Daoy (cell line): ENCODE measurements at places on chromosomes 2 and 18.

- peak; percentile 21 for DNase-seq
These were observed 41.9 kb upstream of the SCN9A start for GRCh38 chr2:166417669-166418068.

DNA sequence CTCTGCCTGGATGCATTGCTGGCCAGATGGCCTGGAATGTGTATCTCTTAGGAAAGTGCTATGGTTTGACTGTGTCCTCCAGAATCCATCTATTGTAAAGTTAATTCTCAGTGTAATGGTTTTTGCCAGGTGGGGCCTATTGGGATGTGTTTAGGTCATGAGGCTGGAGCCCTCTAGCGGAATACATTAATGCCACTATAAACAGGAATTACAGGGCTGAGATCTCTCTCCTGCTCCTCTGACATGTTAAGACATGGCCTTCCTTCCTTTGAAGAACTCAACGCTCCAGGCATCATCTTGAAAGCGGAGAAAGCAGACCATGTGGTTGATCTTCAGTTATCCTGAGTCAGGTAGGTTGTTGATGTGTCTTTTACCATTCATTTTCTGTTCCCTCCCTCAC, 276.4 kb downstream of the RPIA start:
- DNase-seq: peak; percentile 8

GRCh38 chr18:8601277-8602032, 7.8 kb upstream of the RAB12 start:
- no peak for DNase-seq

GRCh38 chr2:53353135-53354114, 414.2 kb upstream of the CHAC2 start:
- DNase-seq: peak; percentile 42

DNA sequence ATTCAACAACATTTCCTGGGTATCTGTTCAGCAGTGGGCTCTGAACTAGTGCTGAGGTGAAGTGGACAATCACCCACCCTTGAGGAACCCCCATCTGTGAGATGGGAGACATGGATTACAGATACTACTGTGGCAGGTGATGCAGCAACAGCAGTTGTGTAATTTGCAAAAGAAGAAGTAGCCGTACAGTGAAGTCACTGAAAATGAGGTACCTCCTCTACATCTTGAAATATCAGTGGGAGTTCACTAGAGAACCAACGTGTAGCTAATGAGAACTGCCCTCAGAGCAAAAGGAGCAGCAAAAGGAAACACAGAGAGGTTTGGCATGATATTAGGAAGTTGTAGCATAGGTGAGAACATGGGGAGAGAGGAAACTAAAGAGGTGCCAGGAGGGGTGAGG, 41.3 kb downstream of the VSNL1 start:
- DNase-seq: no peak

GRCh38 chr18:75857558-75857957, 430.1 kb upstream of the SMIM21 start:
- no peak for DNase-seq

DNA sequence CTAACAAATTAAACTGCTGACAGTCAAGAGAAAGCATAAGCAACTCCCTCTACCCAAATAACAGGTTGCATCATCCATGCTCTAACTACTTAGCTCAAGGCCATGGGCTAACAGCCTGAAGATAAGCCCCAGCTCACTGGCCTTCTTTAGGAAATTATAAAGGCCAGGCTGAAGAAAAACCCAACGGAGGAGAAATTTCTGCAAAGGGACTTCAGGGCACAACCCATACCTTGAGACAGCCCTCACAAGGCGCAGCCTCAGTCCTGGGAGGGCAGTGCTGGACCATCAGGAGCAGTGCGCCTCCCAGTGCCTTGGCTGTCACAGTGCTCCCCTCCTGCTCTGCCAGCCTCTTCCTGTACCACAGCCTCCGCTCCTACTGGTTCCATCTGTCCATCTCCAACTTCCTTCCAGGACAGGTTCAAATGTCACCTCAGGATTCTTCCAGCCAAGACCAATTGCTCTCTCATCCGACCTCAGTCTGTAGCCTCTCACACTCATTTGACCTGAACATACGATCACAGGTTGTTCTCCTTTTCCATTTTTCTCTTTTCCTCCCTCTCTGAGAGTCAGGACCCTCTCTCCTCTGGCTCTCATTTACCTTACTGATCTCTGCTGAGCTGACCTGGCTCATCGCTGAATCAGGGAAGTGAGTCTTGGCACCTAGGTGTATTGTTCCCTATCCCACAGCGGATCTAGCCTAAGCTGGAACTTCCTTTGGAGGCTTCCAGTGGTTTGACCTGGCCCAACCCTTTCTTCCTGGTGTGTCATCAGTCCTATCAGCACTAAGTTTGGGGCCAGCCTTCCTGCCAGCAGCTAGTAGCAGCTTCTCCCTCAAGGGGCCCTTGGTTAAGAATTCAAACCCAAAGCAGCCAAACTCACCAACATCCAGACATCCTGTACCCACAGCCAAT, 1.9 kb downstream of the MCFD2 start:
- peak; percentile 72 for DNase-seq

- DNase-seq: no peak
These were observed 13.9 kb downstream of the CKAP2L start for GRCh38 chr2:112750560-112750843.

DNA sequence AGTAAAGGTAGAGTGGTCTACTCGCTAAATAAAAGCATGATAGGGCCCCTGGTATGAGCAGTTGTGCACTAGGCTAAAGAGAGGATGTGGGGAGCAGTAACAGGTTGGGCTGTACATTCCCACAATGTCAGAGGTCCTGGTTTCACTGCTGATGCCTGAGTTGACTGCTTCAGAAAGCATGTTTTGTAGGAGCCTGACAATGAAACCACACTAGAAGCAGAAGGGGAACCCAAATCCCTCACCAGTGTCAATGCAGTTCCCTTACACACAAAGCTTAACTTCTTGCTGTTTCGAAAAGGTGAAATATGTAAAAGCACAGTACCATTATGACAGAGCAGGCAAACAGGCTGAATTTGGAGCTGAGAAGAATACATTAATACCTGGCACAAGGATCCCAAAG, 291.7 kb upstream of the KYNU start:
- no peak for DNase-seq

GRCh38 chr2:109468893-109469292, 144.9 kb downstream of the SEPTIN10 start:
- no peak for DNase-seq

GRCh38 chr2:10909050-10909995, 2.4 kb upstream of the KCNF1 start:
- peak; percentile 35 for DNase-seq

DNA sequence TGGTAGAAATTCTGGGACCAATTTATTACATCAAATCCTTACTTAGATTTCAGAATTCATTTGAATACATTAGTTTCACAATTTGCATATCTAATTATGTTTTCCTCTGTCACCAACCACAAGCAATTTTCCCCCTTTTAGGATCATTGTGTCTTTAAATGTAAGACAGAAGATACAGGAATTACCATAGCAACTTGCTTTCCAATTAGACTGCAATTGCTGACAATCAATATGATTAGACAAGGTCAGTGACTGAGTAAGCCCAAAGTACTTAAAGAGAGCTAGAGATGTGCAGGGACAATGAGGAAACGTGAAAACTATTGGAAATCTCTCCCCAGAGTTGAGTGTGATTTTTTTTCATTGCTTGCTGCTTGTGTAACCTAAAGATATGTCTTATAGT, 121.4 kb downstream of the FSHR start:
- DNase-seq: no peak

GRCh38 chr2:232652505-232652851, 19.1 kb downstream of the EFHD1 start:
- no peak for DNase-seq

DNA sequence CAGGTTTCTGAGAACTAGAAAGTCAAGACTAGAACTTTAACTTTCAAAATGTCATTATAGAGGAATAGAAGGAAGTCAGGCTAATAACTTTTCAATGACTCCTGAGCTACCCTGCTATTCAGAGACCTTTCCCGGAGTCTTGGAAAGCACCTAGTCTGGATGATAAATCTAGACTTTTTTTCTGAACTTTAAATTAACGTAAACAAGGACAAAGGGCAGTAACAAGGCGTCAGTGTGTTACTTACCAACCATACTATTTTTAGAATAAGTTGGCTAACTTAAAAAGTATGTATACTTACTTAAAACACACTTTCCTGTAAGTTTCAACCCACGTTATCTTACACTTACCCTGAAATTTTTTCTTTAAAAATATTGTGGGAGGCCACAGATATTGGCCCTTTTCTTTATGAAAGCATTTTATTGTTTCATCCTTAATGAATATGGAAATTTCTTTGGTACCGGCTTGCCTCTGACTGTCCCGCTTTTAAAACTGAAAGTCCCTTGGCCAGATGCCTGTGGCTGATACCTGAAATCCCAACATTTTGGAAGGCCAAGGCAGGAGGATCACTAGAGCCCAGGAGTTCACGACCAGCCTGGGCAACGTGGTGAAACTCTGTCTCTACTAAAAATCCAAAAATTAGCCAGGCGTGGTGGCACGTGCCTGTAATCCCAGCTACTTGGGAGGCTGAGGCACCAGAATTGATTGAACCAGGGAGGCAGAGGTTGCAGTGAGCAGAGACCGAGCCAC, 9.7 kb downstream of the PMAIP1 start:
- DNase-seq: peak; percentile 16

- DNase-seq: peak; percentile 75
These were observed 158.7 kb downstream of the CLIP4 start for GRCh38 chr2:29273685-29274611.

DNA sequence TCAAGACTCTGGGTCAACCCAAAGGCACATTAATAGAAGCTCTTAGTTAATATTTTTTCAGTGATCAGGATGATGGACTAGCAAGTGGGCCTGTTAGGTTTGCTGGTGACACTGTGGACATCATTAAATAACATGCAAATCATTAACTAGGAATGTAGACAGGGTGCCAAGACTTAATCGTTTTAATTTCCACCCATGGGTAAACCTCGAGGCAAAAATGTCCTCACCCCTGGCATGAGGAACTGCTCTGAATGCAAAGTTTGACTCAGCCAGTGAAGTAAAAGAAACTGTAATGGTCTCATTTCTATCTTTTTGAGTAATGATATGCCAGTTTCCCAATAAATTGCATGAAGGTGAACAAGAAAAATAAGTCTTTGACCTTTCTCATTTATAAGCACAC, 152.6 kb upstream of the MEX3C start:
- no peak for DNase-seq
